ENCODE measurements at places on chromosomes 13 and 19.
A peak's percentile ranks its signal among the peaks of the same experiment; 100 is the strongest.

DNA sequence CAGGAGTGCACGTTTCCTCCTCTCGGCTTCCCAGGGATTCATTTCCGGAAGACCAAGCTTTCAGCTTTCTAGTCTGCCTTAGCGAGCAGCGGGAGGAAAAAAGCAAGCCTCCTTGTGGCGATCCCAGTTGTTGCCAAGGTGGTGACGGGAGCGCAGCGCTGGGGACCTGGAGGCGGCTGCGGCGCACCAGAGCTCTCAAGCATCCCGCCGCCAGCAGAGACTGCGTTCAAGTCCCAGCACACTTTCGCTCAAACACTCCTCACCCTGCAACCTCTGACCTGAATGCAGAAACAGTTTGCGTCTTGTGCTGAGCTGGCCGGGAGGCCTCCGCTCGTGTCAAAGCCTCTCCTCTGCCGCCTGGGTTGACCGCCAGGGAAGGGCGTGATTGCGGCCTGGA, 4.9 kb downstream of the GSX1 start:
- no peak for DNase-seq

DNA sequence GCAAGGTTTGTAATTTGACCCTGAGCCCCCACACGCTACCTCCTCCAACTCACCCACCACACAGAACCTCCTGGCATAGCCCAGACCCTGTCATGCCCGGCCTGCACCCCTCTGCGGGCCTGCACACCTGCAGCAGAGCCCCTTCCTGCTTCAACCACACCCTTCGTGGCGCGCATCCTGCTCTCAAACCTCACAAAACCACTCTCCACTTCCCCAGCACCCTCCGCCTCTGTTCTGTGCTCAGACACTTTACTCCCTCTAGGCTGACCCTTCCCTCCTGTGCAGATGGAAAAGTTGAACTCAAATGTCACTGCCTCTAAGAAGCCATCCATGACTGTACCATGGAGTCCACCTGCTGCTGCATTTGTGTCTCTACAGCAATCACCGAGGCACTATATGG, 28.5 kb downstream of the FAAP24 start:
- DNase-seq: peak; percentile 11

DNA sequence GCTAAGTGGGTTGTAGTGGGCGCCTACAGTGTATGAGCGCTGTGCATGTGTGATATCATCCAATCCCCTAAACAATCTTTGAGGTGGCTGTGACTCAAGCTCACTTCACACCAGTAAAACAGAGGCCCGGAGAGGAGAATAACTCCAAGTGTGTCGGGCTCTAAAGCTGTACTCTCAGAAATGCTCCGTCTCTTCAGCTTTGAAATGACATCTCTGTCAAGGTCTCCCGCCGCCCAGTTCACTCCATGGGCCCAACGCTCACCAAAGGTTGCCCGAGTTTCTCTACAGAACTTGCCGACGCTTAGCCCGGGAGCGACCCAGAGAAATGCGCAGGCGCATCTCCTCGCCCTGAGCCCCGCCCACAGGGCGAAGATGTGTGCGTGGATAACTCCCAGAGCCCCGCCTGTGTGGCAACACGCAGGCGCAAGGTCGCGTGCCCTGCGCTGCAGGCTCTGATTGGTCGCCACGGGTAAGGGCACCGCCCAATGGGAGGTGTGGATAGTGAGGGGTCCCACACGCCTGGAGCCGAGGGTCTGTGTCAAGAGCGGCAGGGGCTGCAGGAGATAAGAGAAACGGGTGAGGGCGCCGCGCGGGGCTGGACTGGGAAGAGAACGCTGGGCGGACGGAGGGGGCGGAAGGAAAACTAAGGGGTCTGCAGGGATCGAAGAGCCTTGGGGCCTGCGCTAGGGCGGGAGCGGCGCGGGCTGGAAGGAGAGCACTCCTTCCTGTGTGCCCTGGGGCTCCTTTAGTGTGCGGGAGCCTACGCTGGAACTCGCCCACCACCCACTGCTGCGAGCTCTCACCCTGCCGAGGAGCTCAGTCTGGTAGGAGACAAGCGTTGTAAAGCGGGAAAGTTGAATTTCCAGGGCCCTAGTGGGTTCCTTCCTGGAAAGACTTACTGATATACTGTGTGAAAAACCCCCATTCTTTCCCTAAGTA, at the start of gene ZNF526:
Gene ZNF526 (plus strand): TSS at position 501 of the 939 bp plus-strand sequence. CDS start 4,092 bp downstream, outside the sequence.
- peak; percentile 98 for DNase-seq

DNA sequence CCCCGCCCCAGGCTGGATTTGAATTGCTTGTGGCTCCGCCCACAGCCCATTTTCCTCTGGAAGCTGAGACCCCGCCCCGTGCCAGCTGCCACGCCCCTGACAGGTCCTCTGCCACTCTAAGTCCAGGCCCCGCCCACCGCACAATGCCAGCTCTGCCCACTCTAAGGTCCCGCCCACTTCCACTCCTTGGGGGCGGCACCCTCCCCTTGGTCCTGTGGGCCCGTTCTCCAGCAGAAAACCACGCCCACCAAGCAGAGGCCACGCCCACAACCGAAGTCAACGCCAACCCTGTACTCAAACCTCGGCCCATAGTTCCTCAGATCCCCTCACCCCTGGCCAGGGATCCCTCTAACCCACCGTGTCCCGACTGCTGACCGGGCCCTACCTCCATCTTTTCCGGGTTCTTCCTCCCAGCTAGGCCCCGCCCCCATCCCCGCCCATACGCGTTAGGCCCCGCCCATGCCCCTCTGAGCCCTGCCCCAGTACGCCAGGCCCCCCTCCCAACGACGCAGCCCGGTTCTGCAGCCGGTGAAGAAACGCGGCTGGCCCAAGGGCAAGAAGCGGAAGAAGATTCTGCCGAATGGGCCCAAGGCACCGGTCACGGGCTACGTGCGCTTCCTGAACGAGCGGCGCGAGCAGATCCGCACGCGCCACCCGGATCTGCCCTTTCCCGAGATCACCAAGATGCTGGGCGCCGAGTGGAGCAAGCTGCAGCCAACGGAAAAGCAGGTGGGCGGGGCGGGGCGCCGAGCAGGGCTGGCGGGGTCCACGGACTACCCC, 1.3 kb downstream of the HMG20B start:
- peak; percentile 89 for DNase-seq

- DNase-seq: no peak
Observed at GRCh38 chr13:46615888-46616531, 63.0 kb downstream of the LRCH1 start.

DNA sequence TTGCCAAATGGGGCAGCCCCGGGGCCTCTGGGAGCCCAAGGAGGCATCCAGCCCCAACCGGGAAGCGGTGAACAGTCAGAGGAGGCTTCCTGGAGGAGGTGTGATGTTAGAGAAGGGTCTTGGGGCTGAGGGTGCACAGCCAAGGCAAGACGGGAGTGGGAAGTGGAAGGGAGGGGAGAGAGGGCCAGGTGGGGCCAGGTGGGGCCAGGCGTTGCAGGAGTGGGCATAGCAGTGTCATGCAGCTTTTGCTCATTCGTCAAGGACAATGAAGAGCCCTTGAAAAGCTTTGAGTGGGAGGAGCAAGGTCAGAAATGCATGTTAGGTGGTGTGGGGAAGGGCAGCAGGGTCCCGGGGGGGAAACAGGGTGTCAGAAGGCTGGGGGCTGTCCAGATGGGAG, 1.8 kb downstream of the FBN3 start:
- no peak for DNase-seq

GRCh38 chr13:78674638-78675037, 15.7 kb upstream of the OBI1 start:
- no peak for DNase-seq

DNA sequence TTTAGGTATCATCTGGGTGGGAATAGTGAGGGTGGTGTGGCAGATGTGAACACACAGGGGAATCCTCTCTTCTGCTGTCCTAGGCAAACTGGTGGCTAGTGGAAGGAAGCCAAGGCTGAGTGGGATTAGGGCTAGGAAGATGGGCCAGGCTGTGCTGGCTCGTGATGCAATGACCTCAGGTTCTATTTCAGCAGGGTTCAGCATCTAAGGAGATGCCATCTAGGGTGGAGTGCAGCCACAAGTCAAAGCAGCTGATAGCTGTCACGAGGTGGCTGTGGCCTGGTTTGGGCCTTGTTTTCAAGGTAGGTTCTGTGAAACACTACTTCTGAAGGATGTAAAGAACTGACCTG, 21.6 kb downstream of the ARL11 start:
- DNase-seq: no peak

DNA sequence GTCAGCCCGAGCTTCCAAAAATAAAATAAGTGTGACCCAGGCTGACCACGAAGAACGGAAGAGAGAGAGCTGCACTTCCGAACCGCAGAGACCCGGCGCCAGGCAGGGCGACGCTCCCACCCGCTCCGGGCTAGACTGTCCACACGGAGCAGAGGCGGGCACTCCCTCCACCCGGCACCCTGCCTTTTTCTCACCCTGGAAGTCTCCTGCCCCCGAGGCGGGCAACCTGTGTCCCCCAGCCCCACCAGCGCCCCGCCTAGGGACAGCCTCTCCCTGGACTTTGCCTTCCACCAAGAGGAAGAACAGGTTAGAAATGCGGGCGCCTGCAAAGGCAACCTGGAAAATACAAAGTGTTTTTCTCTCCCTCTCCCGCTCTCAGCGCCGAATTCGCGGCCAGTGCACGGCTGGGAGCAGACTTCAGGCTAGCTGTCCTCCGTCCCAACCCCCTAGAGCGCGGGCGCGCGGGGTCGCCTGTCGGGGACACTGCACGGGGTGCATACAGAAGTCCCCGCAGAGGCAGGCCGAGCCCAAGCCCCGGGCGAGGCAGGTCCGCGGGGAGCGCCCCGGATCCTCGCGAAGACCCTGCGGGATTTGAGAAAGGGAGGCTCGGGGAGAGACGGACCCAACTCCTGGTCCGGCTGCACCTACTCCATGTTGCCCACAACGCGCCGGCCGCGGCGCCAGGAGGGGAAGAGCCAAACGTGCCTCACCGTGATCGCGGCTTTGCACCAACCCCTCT, 845 bp downstream of the SPRY2 start:
- peak; percentile 9 for DNase-seq

- no peak for DNase-seq
Observed at GRCh38 chr19:7887408-7888144, 734 bp upstream of the LRRC8E start.

- peak; percentile 84 for DNase-seq
Observed at GRCh38 chr19:12669270-12670158, 2.9 kb downstream of the WDR83 start.

DNA sequence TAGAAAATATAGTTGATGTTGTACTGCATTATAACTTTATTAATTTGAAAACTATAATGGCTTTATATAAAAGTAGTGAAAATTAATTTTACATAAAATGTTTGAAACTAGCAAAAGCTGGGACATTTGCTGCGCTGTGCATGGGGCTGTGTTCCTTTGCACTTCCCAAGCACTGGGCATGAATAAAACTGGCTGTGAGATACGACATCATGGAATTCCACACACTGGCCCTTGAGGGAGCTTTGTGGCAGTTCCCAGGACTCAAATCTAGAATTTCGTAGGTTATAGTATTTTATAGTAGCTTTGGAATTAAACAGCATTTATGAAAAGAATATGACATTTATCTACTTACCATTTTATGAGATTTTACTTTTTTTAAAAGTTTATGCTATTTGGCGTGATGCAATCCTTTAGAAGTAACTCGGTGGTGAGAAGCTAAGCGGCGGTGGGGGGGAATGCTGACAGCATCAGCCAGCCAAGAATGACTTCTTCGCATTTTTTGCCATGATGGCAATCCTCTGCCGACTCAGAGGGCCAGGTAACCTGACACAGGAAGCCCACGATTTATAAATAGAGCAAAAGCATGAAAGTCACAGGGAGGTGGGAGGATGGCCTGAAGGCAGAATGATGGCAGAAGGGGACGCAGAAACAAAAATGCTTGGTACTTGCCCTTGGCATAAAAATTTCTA, 553.5 kb downstream of the MYO16 start:
- no peak for DNase-seq

GRCh38 chr19:29524912-29525831, 622 bp upstream of the VSTM2B start:
- DNase-seq: no peak

DNA sequence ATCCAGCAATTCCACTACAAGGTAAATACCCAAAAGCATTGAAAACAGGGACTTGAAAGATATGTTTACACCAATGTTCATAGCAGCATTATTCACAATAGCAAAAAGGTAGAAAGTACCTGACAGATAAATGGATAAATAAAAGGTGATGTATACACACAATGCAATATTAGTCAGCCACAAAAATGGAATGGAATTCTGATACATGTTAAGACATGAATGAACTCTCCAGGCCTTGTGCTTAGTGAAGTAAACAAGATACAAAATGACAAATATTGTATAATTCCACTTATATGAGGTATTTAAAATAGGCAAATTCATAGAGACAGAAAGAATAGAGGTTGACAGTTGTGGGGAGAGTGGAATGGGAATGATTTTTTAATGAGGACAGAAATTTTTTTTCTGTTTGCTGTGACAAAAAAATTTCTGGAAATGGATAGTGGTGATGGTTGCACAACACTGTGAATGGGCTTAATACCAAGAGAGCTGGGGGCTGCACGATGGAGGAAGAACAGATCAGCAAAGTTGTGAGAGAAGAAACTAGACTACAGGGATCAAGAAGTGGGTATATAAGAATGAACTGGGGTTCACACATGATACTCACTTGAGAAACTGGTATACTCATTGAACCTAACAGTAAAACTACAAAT, 137.2 kb downstream of the MZT1 start:
- DNase-seq: no peak

DNA sequence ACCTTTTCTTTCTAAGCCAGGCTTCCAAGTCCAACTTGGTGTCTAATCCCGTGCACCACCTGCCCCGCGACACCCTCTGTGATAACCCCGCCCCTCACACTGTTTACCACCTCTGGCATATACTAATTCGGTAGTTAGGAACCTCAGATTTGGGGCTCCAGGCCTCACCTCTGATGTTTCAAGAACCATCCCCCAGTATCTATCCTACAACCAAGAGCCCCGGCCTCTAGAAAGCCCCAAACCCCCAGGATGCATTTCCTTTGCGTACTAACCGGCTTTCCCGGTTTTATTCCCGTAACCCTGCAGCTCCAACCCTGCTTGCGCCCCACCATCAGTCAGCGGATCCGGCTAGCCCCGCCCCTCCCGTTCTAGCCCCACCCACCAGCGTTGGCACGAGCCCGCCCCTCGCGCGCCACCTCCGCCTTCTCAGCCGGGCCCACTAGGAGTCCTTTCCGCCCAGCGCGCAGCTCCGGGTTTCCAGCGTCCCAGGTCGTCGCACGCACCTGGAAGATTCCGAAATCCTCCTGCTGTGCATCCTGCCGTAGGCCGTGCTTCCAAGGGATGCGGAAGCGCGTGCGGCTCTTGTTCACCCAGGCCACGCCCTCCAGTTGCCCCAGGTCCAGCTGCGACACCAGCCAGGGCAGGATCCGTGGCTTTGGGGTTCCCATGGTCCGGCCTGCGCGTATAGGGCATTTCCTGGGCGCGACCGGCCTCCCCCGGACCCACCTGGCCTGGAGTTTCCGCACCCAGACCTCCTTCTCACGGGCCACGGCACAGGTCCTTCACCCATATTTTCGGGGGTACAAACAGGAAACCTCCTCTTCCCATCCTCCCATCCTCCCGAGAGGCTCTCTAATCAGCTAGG, 1.3 kb downstream of the IRF3 start:
- peak; percentile 91 for DNase-seq

- DNase-seq: no peak
Observed at GRCh38 chr19:19602713-19603324, 15.7 kb downstream of the PBX4 start.

GRCh38 chr13:44021422-44021821, 141.7 kb downstream of the LACC1 start:
- DNase-seq: no peak
